ENCODE measurements at places on chromosomes 11 and 22.

GRCh38 chr11:78809931-78810541 lies 235.4 kb upstream of the NARS2 start:
- no peak for DNase-seq

DNA sequence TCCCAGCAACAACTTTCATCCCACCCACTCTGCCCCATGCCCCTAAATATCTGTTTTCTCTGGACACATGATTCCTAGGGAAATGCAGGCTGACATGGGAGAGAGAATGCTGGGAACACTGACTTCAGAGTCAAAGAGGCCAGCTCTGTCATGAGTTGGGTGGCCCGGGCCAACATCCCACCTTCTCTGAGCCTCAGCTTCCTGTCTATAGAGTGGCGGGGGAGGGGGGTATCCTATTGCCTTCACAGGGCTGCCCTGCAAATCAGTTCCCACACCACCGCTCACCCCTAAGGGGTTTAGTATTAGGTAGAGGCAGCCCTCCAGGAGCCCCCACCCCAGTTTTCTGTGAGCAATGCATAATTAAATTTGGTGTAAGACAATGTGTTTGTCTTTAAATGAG lies 175.0 kb upstream of the NCAM1 start:
- DNase-seq: no peak

DNA sequence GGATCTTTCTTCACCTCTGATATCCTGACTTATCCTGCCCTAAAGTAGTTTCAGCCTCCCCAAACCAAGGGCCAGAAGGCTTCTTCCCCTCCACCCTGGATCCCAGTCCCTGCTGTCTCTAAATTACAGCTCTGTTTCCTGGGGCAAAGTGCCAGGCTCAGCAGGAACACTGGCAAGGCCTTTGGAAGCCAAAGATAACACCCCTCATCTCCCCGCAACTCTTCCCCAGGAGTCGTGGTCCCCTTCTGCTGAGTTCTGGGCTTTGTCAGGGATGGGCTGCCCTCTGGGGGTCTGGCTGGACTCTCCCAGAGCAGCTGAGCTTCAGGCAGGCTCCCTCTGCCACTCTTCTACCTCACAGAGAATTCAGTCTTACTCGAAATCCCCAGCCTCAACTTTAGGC lies 53.8 kb upstream of the AMPD3 start:
- no peak for DNase-seq

- DNase-seq: no peak
Measured at GRCh38 chr22:39169797-39170466, 17.5 kb upstream of the CBX7 start.

- no peak for DNase-seq
Measured at GRCh38 chr11:103842191-103842590, 194.2 kb upstream of the DDI1 start.

GRCh38 chr11:79441461-79441875 lies 638 bp upstream of the TENM4 start:
- no peak for DNase-seq

DNA sequence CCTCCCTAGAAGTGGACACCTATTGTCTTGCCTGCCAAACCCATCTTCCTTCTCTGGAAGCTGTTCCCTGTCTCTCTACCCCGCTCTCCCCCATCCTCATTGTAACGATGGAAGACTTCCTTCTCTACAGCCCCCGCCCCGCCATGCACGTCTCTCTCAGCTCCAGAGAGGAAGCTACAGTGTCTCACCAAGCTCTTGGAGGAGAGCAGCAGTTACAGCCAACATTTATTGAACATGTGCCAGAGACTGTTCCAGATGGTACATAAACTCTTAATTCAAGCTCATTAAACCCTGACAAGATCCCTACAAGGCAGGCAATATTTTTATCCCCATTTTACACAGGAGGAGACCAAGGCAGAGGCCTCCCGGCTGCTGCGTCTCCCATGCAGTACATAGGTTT lies 15.1 kb downstream of the MCHR1 start:
- DNase-seq: no peak
